Stimulated activated CD4-positive, alpha-beta T cell treated with anti-CD3 and anti-CD28 coated beads, Interleukin-15, amount 100 ng/mL, for 1 hour (primary cell): ENCODE measurements at places on chromosomes 7 and 10.

DNA sequence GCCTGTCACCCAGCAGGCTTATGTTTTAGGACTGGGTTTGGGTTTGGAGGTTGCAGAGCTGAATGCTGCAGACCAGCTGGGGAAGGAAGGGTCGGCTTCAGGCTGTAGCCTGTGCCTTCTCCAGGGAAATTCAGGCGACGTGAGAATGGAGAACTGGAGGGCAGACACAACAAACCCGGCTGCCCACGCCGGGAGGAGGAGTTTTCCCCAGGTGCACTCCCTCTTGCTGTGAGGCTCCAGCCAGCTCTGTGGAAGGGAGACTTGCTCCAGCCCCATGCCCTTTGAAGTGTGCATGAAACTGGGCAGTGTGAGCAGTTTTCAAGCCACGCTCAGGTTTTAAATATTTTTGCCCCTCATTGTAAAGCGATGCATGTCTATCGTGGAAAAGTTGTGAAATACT is 279.1 kb downstream of the CCSER2 start:
- DNase-seq: no peak

DNA sequence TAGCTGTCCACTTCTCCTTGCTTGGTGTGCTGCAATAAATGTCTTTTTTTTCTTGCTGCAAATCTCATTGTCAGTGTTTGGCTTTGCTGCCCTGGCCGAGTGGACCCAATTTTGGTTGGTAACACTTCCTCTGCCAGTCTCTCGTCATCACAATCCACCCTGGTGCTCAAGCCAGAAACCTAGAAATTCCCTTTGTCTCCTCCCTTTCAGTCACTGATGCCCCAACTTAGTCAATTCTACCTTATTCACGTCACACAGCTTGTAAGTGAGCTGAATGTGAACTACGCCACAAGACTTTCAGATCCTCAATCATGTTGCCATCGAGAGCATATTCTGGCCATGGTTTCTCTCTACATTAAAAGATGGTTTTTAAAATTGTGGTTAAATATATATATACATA is 13.0 kb upstream of the FRA10AC1 start:
- no peak for DNase-seq

DNA sequence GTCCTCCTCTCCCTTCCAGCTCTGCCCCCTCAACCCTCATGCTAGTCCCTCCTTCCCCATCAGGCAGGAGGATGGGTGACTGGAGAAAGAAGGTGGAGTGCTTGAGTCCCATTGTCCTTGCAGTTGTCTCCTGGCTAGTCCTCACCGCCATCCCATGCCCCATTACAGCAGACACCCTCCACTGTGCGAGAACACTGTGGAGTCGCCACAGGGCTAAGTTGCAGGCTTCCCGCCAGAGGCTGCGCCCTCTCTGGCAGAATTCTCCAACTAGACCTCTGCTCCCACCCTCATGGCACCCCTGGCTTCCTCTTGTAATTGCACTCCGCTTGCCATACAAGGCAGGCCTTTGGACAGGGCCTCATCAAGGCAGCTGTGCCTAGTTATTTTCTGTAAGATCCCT is 3.1 kb downstream of the GIMAP2 start:
- no peak for DNase-seq

DNA sequence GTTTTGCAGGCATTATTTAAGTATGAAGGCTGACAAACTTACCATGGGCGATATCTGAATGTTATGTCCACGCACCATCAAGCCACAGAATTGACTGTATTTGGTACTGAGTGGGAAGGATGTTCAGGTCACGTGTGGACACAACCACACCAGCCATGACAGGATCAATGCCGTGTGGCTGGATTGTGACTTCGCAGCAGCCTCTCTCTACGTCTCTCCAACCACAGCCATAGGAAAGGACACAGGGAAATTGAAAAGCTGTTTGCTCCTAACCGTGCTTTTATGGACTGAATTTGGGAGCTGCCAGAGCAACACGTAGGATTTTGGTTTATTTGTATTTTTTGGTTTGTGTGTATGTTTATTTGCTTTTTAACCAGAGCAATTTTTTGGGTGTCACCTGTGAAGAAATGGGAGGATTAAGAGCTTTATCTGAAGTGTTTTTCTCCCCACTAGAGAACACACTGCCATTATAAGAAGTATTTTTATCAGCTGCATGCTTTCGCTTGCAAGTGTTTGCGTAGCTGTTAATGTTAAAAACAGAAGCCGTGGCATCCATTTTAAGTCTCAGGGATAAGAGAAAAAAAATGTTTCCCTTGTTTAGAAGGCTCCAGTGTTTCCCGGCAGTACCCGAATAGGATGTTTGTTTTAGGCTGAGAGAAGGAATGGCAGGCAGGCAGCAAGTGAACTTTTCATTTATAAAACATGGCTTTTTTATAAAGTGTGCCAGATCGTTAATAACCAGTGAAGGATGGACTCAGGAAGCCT is 401.1 kb upstream of the NFE2L3 start:
- no peak for DNase-seq

- no peak for DNase-seq
Measured at GRCh38 chr10:129756912-129757901, 206.9 kb downstream of the EBF3 start.

DNA sequence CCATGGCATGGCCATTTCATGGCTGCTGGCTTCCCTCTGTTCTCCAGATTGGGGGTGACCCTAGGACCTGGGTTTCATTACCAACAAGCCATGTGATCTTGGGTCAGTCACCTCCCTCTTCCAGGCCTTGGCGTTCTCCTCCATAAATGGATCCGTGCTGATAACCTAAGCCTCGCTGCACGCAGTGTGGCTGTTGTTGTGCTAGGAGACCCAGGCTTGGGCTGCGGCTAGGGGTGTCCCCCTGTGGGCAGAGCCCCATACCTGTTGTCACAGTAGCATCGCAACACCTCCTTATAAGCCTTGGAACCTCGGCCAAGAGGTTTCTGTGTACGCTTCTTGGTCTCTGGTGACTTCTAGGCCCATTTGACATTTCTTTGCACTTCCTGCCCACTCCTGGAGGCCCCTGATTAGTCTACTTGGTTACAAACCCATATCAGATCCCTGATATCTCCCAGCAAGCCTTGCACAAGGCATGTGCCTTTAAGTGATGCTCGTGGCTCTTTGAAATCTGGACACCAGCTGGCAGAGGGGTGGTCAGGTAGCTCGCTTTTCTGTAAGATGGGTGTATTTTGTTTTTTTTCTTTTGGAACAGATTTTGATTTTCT is 23.6 kb downstream of the ZMIZ1 start:
- no peak for DNase-seq

DNA sequence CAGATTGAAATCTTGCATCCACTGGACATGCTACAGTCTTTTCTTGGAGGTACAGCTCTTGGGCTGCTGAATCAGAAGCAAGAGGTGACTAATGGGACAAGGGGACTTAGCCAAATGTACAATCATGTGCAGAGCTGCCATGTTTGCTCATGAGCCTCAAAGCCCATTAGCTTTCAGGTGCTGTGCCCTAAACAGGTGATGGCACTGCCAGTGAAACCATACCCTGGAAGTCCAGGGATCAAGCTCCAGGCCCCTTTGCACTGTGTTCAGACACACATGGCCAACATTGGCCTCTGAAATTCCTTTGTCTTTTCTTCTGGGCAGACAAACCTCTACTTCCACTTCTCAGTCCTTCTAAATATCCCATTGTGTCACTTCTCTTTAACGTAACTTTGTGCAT is 328.2 kb downstream of the GRID1 start:
- DNase-seq: no peak

GRCh38 chr10:92407305-92408016 is 116.5 kb downstream of the MARCHF5 start:
- no peak for DNase-seq

DNA sequence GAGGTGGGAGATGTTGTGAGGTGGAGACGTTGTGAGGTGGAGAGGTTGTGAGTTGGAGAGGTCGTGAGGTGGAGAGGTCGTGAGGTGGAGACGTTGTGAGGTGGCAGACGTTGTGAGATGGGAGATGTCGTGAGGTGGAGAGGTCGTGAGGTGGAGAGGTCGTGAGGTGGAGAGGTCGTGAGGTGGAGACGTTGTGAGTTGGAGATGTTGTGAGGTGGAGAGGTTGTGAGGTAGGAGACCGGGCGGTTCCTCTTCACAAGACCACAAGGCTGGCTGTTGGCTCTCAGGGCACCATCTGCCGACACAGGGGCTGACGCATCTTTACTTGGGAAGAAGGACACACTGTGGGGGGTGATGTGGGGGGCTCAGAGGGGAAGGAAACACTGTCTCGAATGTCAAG is 34.7 kb upstream of the SHH start:
- no peak for DNase-seq

DNA sequence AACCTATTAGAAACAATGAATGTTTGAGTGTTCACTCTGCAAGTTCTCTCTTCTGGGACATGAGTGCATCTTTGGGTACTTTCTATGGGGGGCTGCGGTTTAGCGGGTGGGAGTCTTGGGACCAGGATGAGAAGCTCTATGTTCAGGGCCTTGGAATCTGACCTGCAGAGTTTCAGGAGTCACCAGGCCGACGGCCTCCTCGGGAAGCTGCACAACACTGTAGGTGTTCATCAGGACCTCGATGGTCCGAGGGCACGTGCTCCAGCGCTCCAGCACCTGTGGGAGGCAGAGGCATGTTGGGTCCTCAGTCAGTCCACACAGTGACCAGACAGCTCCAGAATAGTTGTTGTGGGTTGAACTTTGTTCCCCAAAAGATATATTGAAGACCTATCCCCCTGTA is 8.9 kb upstream of the GBX1 start:
- no peak for DNase-seq

- no peak for DNase-seq
Measured at GRCh38 chr10:49598986-49599385, 11.1 kb upstream of the SLC18A3 start.

DNA sequence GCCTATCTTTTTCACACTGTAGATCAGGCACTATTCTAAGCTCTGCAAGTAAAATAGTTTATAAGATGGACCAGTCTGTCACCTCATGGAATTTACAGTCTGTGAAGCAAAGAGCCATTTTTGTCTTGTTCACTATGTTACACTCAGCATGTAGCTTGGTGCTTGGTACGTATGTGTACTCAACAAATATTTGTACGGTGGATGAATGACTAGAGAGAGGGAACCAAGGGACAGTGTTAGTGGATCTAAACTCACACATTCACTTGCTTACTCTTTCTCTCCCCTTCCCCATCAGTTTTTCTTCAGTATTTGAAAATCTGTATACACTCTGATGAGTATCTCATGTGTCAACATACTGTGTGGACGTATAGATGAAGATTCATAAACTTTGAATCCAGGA is 45.9 kb downstream of the PTF1A start:
- no peak for DNase-seq

DNA sequence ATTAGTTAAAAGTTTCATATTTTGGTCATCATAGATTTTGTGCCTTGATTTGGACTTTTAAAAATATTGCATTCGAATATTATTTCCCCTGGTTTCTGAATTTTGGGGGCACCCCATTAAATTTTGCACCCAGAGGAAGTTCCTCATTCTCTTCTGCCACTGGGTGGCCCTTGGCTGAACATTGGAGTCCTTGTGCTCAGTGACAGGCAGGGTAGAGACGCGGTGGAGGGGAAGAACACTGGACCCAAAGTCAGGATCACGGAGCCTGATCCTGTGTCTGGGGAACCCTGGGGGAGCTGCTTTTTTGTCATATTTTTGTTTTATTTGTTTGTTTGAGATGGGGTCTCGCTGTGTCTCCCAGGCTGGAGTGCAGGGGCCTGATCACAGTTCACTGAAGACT is 74.7 kb downstream of the MKI67 start:
- no peak for DNase-seq

- no peak for DNase-seq
Measured at GRCh38 chr7:135584362-135585353, 26.9 kb downstream of the NUP205 start.

DNA sequence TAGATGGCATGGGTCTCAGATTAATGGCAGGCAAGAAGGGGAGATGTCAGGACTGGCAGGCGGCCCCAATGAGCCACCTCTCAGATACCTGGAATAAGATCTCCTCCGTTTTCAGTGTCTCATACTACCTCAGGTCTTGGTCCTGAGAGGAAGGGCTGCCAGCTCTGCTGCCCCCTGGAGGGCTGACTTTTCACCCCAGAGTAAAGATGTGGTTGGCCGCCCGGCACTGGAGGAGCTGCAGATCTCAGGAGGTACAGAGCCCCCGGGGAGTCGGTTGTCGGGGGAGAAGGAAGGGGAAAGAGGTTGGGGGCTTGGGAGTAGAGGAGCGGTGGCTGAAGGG is 642 bp upstream of the COL13A1 start:
- no peak for DNase-seq

GRCh38 chr7:16067711-16068110 is 353.6 kb downstream of the CRPPA start:
- no peak for DNase-seq

DNA sequence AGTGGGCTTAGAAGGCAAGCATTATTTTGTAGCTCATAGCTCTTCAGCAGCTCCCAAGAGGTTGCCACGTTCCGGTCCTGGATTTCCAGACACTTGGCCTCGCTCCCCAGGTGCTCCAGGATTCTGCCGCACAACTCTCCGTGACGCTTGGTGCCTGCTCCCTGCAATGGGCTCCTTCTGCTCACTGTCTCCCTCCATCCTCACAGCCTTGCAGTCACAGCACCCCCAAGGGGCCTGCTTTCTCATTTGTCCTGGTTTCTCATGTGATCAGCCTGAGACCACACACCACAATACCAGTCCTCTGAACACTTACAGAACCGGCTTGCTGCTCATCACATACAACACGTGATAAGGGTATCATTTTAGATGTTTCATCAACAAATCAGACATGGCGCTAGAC is 9.8 kb downstream of the IGFBP3 start:
- DNase-seq: no peak

DNA sequence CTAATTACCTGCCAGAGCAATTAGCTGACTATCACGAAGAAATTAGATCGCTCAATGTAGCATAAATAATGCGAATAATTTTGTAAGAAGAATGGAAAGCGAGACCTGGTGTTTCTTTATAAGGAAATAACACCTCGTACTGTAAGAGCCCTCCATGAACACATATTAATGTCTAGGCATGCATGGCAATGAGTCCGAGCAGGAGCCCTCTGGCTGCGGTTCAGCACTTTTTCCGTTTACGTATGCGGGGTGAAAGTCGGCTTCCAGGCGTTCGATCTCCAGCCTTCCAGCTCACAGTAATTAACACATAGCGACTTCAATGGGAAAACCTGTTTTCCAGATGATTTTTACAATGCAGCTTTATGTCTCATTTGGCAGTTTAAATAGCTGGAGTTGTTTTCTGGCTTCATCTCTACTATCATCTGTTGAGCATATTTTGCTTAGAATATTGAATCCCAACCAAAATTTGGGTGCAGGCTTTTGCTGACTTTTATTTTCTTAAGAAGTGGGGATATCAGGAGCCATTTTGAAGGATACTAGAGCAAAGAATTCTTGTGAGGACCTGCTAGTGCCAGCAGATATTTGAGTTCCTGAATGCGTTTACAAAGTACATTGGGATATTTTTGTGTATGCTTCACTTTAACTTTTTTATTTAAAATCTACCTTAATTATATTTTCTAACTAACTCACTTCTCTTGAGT is 7.2 kb upstream of the SP8 start:
- no peak for DNase-seq

GRCh38 chr10:114885443-114885842 is 52.6 kb upstream of the TRUB1 start:
- no peak for DNase-seq

DNA sequence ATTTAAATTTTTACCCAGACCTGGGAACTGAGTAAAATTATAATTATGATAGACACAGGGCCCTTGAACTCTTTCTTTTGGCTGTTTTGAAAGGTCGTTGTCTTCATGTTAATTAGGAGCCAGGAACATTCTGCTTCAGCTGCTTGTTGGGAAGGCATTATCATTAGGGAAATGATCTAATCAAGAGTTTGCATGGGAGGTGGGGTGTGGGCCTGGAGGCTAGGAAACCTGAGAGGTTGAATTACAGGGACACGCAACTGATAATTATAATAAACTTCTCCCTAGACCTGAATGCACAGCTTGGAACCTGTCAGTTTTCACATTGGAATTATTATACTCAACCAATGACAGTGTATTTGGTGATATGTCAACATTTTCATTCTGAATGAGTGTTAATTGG is 237.7 kb downstream of the CACNB2 start:
- DNase-seq: no peak
